ENCODE measurements at places on chromosomes 1 and 21. TPM values are rescaled to one million over a fixed set of nuclear protein-coding genes. Genes with fewer than 3 reads are reported as not detected.

GRCh38 chr1:200634261-200635122, 13.9 kb upstream of the KIF14 start:
- H3K27me3 ChIP-seq, result peaks cover 3% of the 10 kb centered on the region
- H3K36me3 ChIP-seq, result no peaks in the 10 kb centered on the region
- DNase-seq, result no peak

DNA sequence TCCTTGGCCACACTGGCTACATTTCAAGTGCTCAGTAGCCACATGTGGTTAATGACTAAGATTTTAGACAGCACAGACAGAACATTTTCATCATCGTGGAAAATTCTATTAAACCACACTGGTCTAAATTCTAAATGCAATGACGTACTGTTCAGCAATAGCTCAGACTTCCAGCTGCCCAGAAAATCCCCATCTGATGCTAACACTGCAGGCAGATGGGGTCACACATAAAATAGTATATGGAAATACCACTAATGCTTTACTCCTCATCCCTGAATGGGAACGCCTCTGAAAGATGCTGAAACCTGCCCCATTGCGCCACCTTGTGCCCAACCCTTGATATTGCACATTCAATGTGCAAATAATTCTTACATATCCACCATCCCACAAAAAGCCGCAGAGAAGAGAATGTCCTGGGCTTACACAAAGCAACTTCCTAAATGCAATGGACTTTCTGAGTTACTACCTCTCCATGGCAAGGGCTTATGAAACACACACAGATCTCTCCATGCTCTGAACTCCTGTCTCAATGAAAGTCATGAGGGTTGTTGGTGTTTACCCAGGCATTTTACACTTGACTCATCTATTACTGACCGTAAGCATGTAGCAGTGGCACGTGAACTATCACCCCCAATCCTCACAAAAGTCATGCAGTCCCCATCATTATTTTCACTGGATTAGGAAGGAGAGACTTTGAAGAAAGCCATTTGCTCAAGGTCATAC, 20.3 kb upstream of the SLC5A9 start:
- H3K27ac ChIP-seq, result no peak overlapping the region
- no peak overlapping the region for H3K4me3 ChIP-seq
- H3K27me3 ChIP-seq, result peaks cover 2% of the 10 kb centered on the region
- DNase-seq, result peak; percentile 59

DNA sequence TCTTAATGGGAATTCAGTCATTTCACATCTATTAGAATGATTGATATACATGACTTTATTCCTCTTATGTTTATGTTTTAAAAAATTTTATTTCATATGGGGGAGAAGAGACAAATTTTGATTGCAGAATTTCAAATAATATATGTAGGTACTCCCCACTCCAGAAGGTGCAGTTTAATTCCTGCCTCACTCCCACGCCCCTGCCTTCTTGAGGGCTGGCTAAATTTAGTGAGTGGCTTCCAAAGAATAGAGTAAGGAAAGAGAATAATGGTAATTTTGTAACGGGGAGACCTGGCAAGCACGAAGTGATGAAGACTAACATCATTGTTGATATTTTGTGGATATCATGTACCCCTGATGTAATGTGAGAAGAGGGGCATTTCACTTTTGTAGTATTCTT, 94.7 kb upstream of the FAM78B start:
- H3K4me1 ChIP-seq, result no peaks in the 10 kb centered on the region
- H3K27ac ChIP-seq, result no peak overlapping the region
- no peaks in the 10 kb centered on the region for H3K36me3 ChIP-seq

- no peak overlapping the region for H3K4me3 ChIP-seq
- peaks cover 1% of the 10 kb centered on the region for H3K27me3 ChIP-seq
- no peak overlapping the region for H3K27ac ChIP-seq
Measured at GRCh38 chr1:76281306-76281705, 206.8 kb downstream of the ST6GALNAC3 start.

- H3K36me3 ChIP-seq, result no peaks in the 10 kb centered on the region
- peaks cover 7% of the 10 kb centered on the region for H3K4me1 ChIP-seq
- DNase-seq, result no peak
- H3K4me3 ChIP-seq, result no peak overlapping the region
- peaks cover 12% of the 10 kb centered on the region for H3K27me3 ChIP-seq
- H3K27ac ChIP-seq, result no peak overlapping the region
Measured at GRCh38 chr1:160987359-160988050, 32.9 kb upstream of the ITLN2 start.

GRCh38 chr1:30618335-30618747, 105.0 kb downstream of the MATN1 start:
- peaks cover 24% of the 10 kb centered on the region for H3K27me3 ChIP-seq
- H3K4me3 ChIP-seq, result no peak overlapping the region
- no peaks in the 10 kb centered on the region for H3K36me3 ChIP-seq
- H3K27ac ChIP-seq, result no peak overlapping the region
- DNase-seq, result no peak
- H3K4me1 ChIP-seq, result no peaks in the 10 kb centered on the region

DNA sequence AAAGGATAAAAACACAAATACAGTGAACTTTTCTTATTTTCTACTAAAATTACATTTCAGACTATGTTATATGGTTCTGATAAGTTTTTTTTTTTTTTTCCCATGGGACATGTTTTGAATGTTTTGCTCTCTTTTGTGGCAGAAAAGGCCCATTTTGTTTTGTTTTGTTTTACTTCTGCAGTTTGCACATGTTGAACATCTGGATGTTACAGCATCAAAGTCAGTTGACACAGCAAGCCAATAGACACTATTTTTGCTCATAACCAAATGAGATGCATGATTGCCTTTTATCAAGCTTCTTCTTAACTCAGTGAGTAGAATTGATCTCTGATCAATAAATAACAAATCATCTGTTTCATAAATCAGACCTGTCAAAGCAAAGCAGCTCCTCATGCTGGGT, 904.2 kb downstream of the ADGRL2 start:
- H3K36me3 ChIP-seq, result no peaks in the 10 kb centered on the region
- H3K4me3 ChIP-seq, result no peak overlapping the region
- H3K4me1 ChIP-seq, result no peaks in the 10 kb centered on the region
- no peaks in the 10 kb centered on the region for H3K27me3 ChIP-seq
- no peak for DNase-seq
- H3K27ac ChIP-seq, result no peak overlapping the region

- H3K4me3 ChIP-seq, result no peak overlapping the region
- H3K36me3 ChIP-seq, result no peaks in the 10 kb centered on the region
- no peak for DNase-seq
- H3K27ac ChIP-seq, result no peak overlapping the region
- H3K27me3 ChIP-seq, result peaks cover 49% of the 10 kb centered on the region
Measured at GRCh38 chr1:201645956-201646355, 107.0 kb downstream of the NAV1 start.

- no peak overlapping the region for H3K4me3 ChIP-seq
- no peak for DNase-seq
- H3K27me3 ChIP-seq, result no peaks in the 10 kb centered on the region
- H3K36me3 ChIP-seq, result no peaks in the 10 kb centered on the region
Measured at GRCh38 chr1:57901208-57901919, 477.5 kb upstream of the DAB1 start.

GRCh38 chr1:203456577-203456976, 19.0 kb upstream of the PRELP start:
- peaks cover 51% of the 10 kb centered on the region for H3K27me3 ChIP-seq
- H3K36me3 ChIP-seq, result no peaks in the 10 kb centered on the region
- H3K27ac ChIP-seq, result no peak overlapping the region
- H3K4me3 ChIP-seq, result no peak overlapping the region

The HFM1 gene
- total RNA-seq, result not detected

All from activated CD4-positive, alpha-beta memory T cell treated with anti-CD3 and anti-CD28 coated beads, Interleukin-2, amount 10 ng/mL, durations not matched to agents 7 days and 5 days (primary cell).